Stimulated activated CD8-positive, alpha-beta memory T cell treated with anti-CD3 and anti-CD28 coated beads, Interleukin-7, amount 100 ng/mL, for 1 hour (primary cell): ENCODE measurements at places on chromosomes 6 and 20.

DNA sequence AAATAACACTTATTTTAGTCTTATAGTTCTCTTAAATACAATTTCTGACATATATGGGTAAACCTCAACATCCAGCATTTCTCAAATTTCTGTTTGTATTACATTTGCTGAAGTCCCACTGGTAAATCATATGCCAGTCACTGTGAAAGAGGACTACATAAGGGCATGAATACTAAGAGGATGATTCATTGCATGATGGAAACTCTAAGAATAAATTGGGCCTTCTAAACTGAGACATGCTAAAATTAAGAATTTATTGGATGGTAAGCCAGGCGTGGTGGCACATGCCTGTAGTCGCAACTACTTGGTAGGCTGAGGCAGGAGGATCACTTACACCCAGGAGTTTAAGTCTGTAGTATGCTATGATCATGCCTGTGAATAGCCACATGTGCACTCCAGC lies 12.1 kb downstream of the DEFB123 start:
- DNase-seq: no peak

GRCh38 chr6:144944106-144944505 lies 659.0 kb downstream of the UTRN start:
- DNase-seq: no peak

DNA sequence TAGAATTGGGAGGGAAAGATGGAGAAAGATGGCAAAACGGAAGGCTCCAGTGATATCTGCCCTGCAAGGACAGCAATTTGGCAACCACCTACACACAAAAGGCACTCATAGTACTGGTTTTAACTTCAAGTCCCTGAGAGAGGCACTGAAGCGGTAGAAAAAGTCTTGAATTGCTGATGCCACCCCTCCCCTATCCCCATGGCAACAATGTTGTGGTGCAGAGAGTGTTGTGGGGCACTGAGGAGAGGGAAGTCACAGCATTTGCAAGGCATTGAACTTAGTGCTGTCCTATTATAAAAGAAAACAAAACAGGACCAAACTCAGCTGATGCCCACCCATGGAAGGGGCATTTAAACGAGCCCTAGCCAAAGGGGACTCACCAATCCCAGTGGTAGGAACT lies 343.7 kb downstream of the HAO1 start:
- DNase-seq: no peak

DNA sequence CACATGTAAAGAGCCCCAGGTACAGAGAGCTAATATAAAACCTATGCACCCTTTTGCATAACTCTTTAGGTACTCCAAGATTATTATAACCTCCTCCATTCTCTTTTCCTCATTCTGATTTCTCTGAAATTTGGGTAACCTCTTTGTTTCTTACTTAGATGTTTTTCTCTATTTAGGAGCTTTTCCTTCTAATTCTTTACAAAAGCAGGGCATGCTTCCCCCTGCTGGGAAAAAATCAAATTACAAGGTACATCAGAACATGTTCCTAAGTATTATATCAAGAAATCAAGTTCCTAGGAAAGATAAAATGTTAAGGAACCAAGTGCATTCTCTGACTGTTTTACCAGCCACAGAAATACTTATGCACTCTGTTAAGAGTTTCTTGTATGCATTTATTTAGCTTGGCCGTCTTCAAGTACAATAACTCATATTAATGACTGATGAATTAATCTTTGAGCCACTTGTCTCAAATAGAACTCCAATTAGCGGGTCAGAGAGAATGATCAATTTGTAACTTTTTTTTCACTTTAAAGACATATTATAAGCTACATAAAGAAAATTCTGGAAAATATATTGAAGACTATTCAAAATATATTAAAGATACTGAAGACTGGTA lies 2.1 kb downstream of the KHDRBS2 start:
- no peak for DNase-seq

DNA sequence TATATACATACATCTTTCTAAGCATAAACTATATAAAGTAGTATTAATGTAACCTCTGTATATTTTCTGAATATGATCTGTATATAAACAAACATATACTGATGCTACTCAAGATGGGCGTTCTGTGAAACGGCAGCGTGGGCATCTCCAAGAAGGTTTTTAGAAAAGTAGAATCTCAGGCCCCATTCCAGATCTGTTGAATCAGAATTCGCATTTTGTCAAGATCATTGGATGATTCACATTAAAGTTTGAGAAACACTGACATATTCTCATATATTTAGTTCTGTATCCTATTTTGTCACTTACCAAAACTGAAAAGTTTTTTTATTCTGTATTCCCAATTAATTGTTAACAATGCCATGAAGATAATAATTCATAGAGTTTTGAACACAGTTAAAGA lies 5.5 kb downstream of the C6orf141 start:
- DNase-seq: no peak

DNA sequence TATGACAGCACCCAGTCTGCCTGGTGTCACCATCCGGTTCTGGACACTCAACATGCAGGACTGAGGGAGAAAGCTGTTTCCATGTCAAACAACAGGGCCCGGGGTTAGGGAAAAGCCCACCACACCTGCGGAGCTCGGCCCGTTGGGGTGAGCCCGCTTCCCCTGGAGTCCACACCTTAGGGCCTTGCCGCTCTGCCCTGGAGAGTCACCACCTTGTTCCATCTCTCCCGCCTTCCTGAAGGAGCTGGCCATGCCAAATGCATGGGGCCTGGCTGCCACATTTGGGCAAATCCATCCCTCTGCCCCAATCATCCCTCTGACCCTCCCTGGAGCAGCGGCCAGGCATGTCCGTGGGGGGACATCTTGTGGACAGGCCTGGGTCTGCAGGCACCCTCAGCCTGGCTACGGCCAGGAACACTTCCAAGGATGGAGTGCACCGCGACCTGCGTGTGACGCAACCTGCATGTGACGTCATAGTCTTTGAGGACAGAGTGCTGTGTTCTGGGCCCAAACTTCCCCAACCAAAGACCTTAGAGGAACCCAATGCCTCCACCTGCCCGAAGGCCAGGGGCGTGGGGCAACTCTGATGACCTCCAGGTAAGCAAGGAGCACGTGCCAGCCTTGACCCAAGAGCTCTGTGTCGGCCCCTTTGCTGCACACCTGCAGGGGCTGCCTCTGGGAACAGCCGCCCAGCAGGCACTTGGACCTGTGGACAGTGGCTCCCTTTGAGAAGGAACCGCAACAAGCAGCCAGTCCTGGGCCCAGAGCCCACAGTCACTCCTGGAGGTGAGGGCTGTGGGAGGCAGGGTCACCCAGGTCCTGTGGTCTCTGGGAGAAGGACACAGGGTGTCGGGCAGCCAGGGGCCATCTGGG lies 1.7 kb downstream of the CABLES2 start:
- DNase-seq: no peak

GRCh38 chr6:138817799-138818198 lies 21.9 kb downstream of the ECT2L start:
- DNase-seq: no peak

- no peak for DNase-seq
Measured at GRCh38 chr6:161804838-161805237, 531.0 kb upstream of the AGPAT4 start.

DNA sequence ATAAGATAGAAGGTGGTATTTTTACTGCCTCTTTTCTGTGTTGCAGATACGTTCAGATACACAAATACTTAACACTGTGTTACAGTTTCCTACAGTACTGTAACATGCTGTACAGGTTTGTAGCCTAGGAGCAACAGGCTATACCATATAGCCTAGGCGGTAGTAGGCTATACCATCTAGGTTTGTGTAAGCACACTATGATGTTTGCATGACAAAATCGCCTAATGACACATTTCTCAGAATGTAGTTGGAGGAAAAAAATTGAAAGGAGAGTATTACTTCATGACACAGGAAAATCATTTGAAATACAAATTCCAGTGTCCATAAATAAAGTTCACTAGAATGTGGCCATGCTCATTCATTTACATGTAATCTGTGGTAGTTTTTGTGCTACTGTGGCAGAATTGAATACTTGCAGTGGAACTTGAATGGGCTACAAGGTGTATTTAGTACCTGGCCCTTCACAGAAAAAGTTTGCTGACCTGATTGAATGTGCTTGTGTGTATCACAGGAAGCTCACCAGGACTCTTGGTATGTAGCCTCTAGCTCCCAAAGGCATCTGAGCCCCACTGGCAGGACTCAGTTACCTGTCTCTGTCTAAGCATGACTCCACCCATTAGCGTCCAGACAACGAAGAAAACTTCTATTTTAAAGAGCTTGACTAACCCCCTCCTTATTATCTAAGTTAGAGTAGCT lies 18.8 kb downstream of the TOP1 start:
- DNase-seq: no peak
